Sigmoid colon (tissue), 7 donors: ENCODE measurements at places on chromosomes 7 and 10. TPM values are rescaled to one million over a fixed set of nuclear protein-coding genes. Genes with fewer than 3 reads are reported as not detected.

DNA sequence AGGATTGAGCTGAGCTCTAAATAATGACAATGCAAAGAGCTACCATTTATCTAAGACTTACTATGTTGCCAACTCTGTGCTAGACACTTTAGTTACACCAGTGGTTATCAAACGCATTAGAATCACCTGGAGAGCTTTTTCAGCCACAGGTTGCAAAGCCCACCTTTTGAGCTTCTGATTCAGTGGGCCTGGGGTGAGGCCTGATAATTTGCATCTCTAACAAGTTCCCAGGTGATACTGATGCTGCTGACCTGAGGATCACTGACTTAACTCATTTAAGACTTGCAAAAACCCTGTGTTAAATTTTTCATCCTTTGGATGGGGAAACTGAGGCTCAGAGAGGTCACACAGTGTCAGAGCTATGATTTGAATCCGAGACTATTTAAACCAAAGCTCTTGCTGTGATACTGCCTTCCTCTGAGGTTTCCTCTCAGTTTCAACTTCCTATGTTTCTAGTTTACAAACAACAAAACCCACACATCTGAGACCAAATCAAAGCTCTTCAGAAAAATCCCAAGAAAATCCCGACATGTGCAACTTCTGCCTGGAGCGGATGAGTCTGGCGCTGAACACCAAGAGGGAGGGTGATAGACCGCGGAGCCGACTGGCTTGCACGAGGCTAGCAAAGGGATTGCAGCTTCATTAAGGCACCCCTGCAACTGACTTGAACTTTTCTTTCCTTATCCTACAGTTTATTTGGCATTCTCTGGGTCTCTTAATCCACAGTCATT lies 124.9 kb downstream of the CYP26A1 start:
- no peak for DNase-seq

GRCh38 chr10:13049774-13050420 lies 48.4 kb upstream of the CCDC3 start:
- DNase-seq, result no peak

DNA sequence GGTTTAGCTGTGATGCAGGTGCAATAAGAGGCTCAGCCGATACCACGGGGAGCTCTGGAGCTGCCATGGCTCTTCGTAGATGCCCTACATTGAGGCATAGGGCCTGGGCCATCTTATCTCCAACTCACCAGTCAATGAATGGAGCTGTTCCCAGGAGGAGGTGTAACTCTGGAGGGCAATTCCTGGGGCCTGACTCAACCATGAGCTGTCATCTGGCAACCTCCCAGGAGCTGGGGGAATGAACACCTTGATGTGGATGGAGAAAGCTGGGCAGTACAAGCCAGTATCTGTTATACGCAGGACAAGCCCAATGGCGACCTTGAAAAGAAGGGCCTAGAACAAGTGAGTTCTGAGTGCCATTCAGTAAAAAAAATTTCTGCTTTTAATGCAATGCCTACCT lies 224.0 kb upstream of the PLXDC2 start:
- DNase-seq, result no peak

Gene PIP
- total RNA-seq, result not detected

GRCh38 chr7:164882-165660 lies 27.3 kb upstream of the FAM20C start:
- DNase-seq, result peak; percentile 63

- no peak for DNase-seq
Measured at GRCh38 chr10:69065406-69066361, 22.2 kb upstream of the SRGN start.

GRCh38 chr10:1378473-1378872 lies 322.3 kb downstream of the WDR37 start:
- DNase-seq, result no peak

Gene FRMD4A
- 25.5 TPM for total RNA-seq

Gene CDNF
- 2.9 TPM for total RNA-seq

Gene PKD1L1
- total RNA-seq, result 0.16 TPM

DNA sequence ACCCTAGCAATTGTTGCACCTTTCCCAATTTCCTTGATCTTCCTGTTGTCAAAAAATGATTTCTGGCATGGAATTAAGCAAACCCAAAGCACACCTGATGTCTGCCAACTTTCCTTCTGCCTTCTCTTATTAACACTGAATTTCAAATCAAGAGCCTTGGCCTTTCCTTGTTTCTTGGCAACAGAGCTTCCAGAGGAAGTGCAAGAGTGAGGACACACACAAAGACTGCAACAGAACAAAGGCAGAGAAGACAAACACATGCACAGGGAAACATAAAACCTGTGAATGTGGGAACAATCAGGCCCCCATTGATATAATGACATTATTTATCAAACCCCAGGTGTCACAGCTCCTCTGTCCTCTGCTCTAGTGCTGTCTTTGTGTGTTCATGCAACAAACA lies 73.0 kb upstream of the IL6 start:
- no peak for DNase-seq

Gene LAMB4
- not detected for total RNA-seq

- no peak for DNase-seq
Measured at GRCh38 chr7:134121632-134122139, 5.5 kb upstream of the LRGUK start.

DNA sequence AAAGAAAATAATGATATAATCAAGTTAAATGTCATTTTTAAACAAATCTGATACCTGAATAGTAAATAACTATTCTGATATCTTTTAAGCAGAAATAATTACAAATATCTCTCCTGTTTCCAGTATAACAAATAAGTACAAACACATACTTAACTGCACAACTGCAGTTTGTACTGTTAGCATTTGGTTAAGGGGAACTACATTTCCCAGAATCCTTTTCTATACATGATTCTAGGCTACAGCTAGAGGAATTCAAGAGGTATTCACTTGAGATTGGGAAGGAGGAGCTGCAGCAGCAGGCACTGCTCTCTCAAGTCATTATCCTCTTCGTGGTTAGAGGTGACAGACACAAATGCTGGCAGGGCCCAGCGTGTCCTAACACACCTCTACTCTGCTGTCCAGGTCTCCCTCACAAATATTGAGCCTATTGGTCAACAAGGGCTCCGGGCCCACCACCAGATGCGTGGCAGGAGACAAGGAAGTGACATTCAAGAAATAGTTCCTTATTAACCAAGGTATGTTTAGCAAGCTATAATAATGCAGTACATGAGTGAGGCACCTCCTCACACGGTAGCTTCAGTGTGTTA lies 255.1 kb upstream of the MKLN1 start:
- DNase-seq, result no peak

DNA sequence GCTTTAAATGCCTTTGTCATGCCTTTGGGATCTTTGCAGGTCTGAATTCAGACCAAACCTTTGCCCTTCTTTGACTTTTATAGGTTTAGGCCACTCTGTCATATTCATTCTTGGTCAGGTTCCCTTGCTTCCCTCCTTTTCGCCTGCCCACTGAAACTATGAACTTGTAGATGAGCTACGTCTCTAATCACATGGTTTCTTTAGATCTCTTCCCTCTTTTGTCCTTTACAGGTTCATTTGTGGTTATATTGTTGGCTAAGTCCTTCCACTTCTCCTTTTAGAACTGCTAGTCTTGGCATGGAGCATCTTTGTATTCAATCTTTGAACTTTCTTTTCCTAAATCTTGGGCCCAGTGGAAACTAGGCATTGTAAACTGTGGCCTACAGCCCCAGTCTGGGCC lies 104.0 kb upstream of the ZEB1 start:
- DNase-seq, result no peak

DNA sequence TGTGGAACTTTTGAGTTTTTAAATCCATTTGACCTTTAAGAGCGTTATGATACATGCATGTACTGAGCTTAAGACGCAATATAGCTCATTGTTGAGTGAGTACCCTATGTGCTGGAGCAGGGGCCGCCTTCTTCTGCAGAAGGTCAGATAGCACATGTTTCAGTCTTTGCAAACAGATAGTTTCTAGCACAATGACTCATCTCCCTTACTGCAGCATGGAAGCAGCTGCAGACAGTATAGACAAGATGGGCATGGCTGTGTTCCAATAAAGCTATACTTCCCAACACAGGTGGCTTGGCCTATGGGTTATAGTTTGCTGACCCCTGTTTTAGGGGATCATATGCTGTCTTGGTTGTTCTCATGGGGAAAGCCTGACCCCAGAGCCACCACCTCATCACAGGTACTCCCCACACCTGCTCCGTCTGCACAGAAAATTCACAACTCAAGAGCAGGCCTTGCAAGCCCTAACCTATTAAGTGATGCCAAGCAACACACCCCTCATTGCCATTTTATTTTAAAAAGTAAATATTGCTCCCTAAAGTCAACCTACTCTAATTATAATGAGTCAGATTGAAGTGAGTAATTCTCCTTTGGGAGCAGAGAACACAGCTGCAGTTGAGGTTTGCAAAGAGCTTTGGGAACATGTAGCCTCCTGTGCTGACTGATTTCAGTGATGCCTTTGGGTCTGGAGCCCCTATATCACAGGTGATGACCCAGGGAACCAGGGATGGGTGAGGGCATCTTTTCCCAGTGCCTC lies 330.1 kb downstream of the PAXIP1 start:
- no peak for DNase-seq

DNA sequence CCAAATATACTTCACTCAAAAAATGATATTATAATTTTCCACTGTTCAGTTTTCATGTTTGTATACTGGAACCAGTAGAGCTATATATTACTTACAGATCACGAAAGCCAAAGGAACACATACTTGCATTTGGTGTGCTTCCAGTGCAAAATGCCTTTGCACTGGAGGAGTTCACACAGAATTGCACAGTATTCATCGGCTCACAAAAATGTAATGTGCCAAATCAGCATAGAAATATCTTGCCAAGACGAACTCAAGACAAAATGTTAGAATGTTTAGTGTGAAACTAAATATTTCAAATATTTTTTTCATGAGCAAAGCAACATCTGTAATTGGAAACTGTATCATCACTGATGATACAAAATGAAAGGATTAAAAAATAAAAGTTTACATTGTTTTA lies 646.2 kb upstream of the SEMA3D start:
- no peak for DNase-seq

GRCh38 chr10:73577788-73578187 lies 13.4 kb downstream of the USP54 start:
- DNase-seq, result peak; percentile 95

- no peak for DNase-seq
Measured at GRCh38 chr10:11931038-11931437, 107.9 kb downstream of the PROSER2 start.

Gene FRMPD2
- not detected for total RNA-seq
